AG08396 (cell line): ENCODE measurements at places on chromosomes 2 and 18.

DNA sequence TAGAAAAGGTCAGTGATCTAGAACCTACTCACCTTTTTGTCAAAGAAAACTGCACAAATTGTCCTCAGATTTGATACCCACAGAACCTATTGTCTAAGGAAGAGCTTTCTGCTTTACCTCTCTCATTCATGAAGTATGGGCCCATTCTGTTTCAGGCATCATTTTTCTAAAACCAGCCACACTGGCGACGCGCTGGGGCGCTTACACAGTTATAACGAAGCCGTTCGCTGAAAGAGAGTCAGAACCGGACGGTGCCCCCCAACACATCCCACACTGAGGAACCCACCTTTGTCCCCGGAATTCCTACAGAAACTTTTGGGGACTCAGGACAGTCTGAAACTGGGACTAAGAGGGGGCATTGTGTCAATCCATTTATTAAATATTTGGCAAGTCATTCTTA, 206.3 kb upstream of the HAAO start:
- no peak for DNase-seq

DNA sequence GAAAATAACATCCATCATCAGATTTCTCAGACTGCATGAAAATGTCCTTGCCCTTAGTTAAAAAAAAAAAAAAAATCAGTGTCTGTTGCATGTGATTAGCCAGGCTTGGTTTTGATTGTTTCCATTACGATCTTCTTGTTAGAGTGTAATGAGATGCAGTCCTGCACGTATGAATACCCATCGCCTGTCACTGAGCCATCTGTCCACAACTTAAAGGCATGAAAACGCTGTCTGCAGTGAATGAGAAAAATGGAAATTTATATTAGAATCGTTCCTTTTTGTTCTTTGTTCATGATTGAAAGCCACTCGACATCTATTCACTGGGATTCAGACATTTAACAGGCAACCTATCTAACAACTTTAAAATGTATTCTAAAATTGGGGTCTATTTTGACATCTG, 521.7 kb upstream of the SPHKAP start:
- DNase-seq, result no peak

GRCh38 chr18:9902832-9903231, 11.0 kb upstream of the VAPA start:
- DNase-seq, result no peak

- no peak for DNase-seq
These were observed 2.8 kb downstream of the IL1F10 start for GRCh38 chr2:113070606-113070975.

GRCh38 chr2:51710222-51710621, 678.3 kb upstream of the NRXN1 start:
- no peak for DNase-seq

DNA sequence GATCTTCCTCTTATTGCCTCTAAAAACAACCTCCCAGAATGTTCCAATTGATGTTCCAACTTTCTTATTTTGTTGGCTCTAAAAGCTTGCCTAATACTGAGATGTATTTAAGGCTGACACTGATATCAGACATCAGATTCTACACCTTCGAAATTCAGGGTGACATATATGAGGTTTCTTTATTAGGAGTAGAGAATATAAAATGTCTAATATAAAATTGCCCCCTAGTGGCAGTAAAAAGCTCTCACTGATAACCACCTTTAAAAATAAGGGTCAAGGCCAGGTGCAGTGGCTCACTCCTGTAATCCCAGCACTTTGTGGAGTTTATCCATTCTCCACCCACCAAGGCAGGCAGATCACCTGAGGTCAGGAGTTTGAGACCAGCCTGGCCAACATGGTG, 789.7 kb upstream of the SLC39A10 start:
- no peak for DNase-seq

GRCh38 chr2:234146087-234146826, 95.8 kb downstream of the SPP2 start:
- peak; percentile 65 for DNase-seq

- no peak for DNase-seq
These were observed 295.2 kb downstream of the NYAP2 start for GRCh38 chr2:225694664-225695063.

GRCh38 chr18:5961097-5961827, 65.9 kb upstream of the TMEM200C start:
- no peak for DNase-seq

GRCh38 chr2:158413581-158413980, 43.0 kb downstream of the CCDC148 start:
- no peak for DNase-seq
